ENCODE measurements at places on chromosomes 12 and 14. TPM values are rescaled to one million over a fixed set of nuclear protein-coding genes. Genes with fewer than 3 reads are reported as not detected.

Gene HOXC12
- total RNA-seq = not detected

- no peak for DNase-seq
- no peak overlapping the region for H3K4me3 ChIP-seq
- peaks cover 3% of the 10 kb centered on the region for H3K4me1 ChIP-seq
- H3K27ac ChIP-seq = no peak overlapping the region
Measured at GRCh38 chr12:106487664-106488063, 95.1 kb upstream of the RFX4 start.

DNA sequence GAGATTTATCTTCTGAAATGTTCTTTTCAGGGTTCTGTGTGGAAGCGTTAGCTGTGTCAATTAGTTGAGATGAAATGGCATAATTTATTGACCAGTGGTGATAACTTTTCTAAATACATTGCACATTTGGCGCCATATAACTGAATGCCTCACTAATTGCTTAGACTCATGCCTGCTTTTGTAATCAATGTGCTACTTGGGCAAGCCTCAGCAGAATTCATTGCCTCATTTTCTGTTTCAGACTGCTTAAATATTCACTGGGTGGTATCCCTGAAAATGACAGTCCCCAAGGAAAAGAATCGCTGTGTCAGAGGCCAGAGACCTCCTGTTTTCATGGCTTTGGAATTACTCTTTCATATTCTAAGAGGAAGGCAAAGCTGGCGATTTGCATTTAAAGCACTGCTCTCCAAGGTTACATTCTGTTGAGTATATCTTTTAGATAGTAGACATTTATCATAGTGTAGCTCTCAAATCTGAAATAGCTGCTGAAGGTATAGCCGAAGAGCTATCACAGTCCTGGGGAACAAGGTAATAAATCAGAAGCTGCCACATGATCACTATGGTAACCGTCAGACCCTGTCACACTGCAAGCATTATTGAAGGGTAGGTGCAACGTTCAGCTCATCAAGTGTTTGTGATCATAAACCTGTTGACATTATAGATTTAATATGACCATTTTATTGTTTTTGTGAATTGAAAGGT, 297.3 kb upstream of the E2F7 start:
- no peak overlapping the region for H3K4me3 ChIP-seq
- DNase-seq = no peak
- peaks cover 10% of the 10 kb centered on the region for H3K4me1 ChIP-seq
- no peak overlapping the region for H3K27ac ChIP-seq
- H3K36me3 ChIP-seq = no peaks in the 10 kb centered on the region

DNA sequence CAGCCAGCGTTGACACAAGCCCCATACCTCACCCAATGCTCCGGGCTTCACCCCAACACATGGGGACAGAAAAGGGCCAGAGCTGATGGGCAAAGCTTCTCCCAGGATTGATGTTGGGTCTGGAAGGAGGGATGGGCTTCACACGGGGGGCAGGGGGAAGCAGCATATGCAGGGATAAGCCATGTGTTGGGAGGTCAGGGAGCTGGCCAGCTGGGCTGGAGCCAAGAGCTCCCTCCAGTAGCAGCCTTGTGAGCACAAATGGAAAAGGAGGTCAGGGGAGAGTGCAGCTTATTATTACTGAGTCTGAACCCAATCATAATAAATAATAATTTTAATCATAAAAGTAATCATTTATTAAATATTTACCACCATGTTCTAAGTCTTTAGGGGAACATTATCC, 9.3 kb downstream of the PLEKHD1 start:
- no peaks in the 10 kb centered on the region for H3K36me3 ChIP-seq
- no peak overlapping the region for H3K4me3 ChIP-seq
- no peak overlapping the region for H3K27ac ChIP-seq
- no peaks in the 10 kb centered on the region for H3K4me1 ChIP-seq
- DNase-seq = no peak
- H3K27me3 ChIP-seq = peaks cover 45% of the 10 kb centered on the region

DNA sequence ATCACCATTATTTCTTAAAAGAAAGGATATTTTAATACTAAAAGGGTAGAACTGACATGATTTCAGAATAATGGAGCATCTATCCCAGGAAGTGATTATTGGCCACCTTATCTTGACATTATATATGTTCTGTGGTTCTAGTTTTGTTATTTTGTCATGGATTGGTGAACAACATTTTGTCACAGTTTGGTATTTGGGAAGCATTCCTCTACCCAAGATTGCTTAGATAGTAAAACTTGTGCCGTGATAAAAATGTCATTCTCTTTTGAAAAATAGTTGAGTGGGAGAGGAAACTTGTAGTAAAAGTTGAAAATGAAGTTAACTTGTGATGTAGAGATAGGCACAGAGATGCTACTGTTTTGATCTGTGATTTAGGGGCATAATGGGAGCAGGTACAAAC, 65.7 kb downstream of the TMX1 start:
- no peak overlapping the region for H3K4me3 ChIP-seq
- H3K27ac ChIP-seq = no peak overlapping the region
- DNase-seq = no peak
- H3K4me1 ChIP-seq = peaks cover 20% of the 10 kb centered on the region

Gene IFNG-AS1
- not detected for total RNA-seq

Gene ARMH4
- 22.0 TPM for total RNA-seq

- no peak overlapping the region for H3K4me3 ChIP-seq
- DNase-seq = no peak
- no peak overlapping the region for H3K27ac ChIP-seq
Measured at GRCh38 chr14:93648440-93649168, 139.7 kb downstream of the PRIMA1 start.

Gene FOXG1
- 1.7 TPM for total RNA-seq

DNA sequence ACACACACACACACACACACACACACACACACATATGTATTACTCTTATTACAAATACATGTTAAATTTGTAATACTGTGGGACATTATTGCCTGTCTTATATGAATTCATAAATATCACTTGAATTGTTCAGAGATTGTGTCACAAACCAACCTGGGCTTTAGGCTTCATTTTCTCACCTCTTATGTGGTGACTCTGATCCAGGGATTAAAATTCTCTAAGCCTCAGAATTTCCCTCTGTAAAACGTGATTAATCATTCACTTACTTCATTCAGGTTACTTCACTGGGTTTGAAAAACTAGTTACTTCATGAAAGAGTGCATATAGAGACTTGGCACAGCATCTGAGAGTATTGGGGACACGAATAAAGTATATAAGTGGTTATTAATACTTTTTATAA, 240.3 kb upstream of the PDZRN4 start:
- H3K36me3 ChIP-seq = no peaks in the 10 kb centered on the region
- H3K27me3 ChIP-seq = no peaks in the 10 kb centered on the region
- H3K27ac ChIP-seq = no peak overlapping the region
- DNase-seq = no peak
- no peaks in the 10 kb centered on the region for H3K4me1 ChIP-seq

DNA sequence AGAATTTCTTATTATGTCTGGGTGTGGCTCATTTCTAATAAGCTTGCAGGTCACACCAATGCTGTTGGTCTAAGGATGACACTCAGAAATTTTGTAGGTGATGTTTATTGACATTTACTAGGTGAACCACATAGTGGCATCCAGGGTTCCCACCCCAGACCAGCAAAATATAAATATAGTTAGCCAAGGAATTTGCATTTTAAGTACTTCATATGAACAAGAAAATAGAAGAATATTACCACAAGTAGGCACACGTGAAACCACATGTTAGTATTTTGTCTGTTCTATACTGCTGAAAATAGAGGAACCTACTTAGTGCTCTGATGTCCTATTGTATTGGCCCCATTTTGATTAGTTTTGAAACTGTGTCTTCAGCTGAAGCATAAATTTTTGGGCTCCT, 71.1 kb downstream of the USP15 start:
- H3K27me3 ChIP-seq = no peaks in the 10 kb centered on the region
- DNase-seq = no peak
- peaks cover 10% of the 10 kb centered on the region for H3K36me3 ChIP-seq
- H3K4me1 ChIP-seq = no peaks in the 10 kb centered on the region

GRCh38 chr12:76542908-76543307, 16.7 kb downstream of the OSBPL8 start:
- H3K27me3 ChIP-seq = no peaks in the 10 kb centered on the region
- no peak for DNase-seq
- no peak overlapping the region for H3K4me3 ChIP-seq
- no peak overlapping the region for H3K27ac ChIP-seq
- peaks cover 20% of the 10 kb centered on the region for H3K4me1 ChIP-seq
- H3K36me3 ChIP-seq = no peaks in the 10 kb centered on the region

DNA sequence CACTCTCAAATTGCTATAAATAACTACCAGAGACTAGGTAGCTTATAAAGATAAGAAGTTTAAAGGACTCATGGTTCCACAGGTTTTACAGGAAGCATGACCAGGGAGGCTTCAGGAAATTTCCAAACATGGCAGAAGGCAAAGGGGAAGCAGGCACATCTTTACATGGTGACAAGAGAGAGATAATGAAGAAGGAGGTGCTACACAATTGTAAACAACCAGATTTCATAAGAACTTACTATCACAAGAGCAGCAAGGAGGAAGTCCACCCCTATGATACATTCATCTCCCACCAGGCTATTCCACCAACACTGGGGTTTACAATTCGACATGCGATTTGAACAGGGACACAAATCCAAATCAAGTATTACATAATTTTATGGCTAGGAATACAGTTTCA, 257.7 kb downstream of the BTG1 start:
- H3K4me1 ChIP-seq = peaks cover 15% of the 10 kb centered on the region
- no peaks in the 10 kb centered on the region for H3K36me3 ChIP-seq
- H3K27me3 ChIP-seq = no peaks in the 10 kb centered on the region
- no peak overlapping the region for H3K4me3 ChIP-seq
- DNase-seq = no peak

GRCh38 chr12:48247181-48247966, 44.3 kb upstream of the OR10AD1 start:
- no peak overlapping the region for H3K4me3 ChIP-seq
- H3K4me1 ChIP-seq = no peaks in the 10 kb centered on the region
- no peak for DNase-seq
- H3K36me3 ChIP-seq = no peaks in the 10 kb centered on the region
- H3K27ac ChIP-seq = no peak overlapping the region

DNA sequence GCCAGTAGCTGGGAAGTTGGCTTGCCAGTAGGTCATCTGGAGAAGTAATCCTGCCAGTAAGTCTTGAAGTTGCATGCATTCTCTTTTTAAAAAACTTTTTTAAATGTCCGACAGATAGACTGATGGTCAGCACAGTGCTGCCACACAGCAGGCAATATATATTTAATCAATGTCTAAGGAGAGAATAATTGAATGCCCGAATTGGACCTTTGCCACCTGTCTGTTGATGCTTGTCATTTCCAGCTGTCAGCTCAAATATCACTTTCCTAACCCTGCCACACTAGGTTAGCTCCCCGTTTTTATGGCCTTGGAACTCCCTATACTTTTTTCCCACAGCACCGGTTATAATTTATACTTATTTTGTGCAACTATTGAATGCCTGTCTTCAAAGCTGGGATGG, 2.1 kb upstream of the SLC15A4 start:
- peaks cover 9% of the 10 kb centered on the region for H3K36me3 ChIP-seq
- peaks cover 21% of the 10 kb centered on the region for H3K4me1 ChIP-seq
- no peaks in the 10 kb centered on the region for H3K27me3 ChIP-seq
- no peak overlapping the region for H3K4me3 ChIP-seq

Gene CABP1
- total RNA-seq = 0.26 TPM

DNA sequence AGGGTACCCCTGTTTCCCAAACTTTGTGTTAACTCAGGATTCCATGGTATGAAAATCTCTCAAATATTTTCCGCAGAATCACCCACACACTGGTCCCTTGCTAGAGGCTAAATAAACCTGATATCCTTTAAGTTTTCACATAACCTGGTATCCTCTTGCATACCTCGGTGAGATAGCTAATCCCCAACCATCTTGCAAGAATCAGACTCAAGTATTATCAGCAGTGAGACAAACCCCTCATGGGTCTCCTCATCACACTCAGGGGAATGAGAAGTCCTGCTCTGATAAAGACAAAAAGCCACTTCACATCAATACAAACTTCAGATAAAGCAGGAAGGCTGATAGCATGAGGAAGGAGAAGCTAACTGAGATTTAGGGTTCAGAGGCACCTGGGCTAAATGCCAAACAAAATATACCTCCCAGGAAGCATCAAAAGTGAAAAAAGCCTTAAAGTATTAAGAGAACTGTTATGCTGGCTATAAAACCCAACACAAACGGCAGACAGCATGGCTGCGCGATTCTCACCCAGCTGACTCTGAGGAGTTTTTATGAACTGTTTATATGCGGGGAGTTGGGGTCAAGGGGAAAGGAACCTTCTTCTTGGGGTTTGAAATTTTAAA, 96.5 kb downstream of the FOXN3 start:
- H3K36me3 ChIP-seq = peaks cover 32% of the 10 kb centered on the region
- H3K27me3 ChIP-seq = no peaks in the 10 kb centered on the region
- H3K27ac ChIP-seq = no peak overlapping the region
- no peak overlapping the region for H3K4me3 ChIP-seq

DNA sequence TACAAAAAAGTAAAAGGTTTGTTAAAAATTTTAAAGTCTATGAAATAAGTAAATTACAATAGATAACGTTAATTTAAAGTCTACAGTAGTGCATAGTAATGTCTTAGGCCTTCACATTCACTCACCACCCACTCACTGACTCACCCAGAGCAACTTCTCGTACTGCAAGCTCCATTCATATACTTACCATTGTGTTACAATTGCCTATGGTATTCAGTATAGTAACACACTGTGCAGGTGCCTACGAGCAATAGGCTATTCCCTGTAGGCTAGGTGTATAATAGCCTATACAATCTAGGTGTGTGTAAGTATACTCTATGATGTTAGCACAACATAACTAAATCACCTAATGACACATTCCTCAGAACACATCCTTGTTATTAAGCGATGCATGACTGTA, 435.3 kb upstream of the TMTC1 start:
- H3K27me3 ChIP-seq = peaks cover 3% of the 10 kb centered on the region
- H3K4me3 ChIP-seq = no peak overlapping the region
- no peak overlapping the region for H3K27ac ChIP-seq
- no peaks in the 10 kb centered on the region for H3K36me3 ChIP-seq
- no peaks in the 10 kb centered on the region for H3K4me1 ChIP-seq

- peaks cover 26% of the 10 kb centered on the region for H3K4me1 ChIP-seq
- no peaks in the 10 kb centered on the region for H3K36me3 ChIP-seq
Measured at GRCh38 chr14:65237941-65238340, 135.6 kb upstream of the MAX start.

Gene COPS7A
- 35.4 TPM for total RNA-seq

- H3K27ac ChIP-seq = no peak overlapping the region
- H3K4me3 ChIP-seq = no peak overlapping the region
- H3K27me3 ChIP-seq = peaks cover 30% of the 10 kb centered on the region
- DNase-seq = peak; percentile 24
- H3K36me3 ChIP-seq = no peaks in the 10 kb centered on the region
- H3K4me1 ChIP-seq = no peaks in the 10 kb centered on the region
Measured at GRCh38 chr12:4215229-4216186, 58.1 kb upstream of the CCND2 start.

DNA sequence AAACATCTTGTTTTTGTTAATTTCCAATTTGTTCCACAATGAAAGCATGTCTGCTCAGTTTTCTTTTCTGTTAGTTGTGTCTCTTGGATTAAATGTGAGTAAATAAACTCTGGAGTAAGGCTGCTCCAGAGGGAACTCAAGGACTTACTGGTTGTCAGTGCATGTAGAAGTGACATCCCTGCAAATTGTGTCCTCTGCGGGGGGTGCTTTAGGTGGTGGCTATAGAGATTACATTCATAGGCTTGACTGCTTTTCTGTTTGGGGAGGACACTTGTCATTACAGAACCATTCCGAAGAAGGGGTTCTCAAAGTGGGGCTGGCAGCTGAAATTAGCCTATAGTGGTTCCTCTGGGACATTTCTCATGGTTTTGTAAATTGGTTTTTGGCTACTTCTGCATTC, 8.8 kb downstream of the TMTC2 start:
- H3K27me3 ChIP-seq = no peaks in the 10 kb centered on the region
- H3K27ac ChIP-seq = no peak overlapping the region
- no peak for DNase-seq
- H3K4me3 ChIP-seq = no peak overlapping the region

Gene PLEKHD1
- 0.48 TPM for total RNA-seq

Gene IQSEC3
- 4.2 TPM for total RNA-seq

Gene KLRF1
- not detected for total RNA-seq
